ENCODE measurements at places on chromosomes 4 and X. TPM values are rescaled to one million over a fixed set of nuclear protein-coding genes. Genes with fewer than 3 reads are reported as not detected.

The NRK gene
- total RNA-seq: 0.28 TPM

The ABLIM2 gene
- 0.27 TPM for total RNA-seq

The SHISA3 gene
- 3.9 TPM for total RNA-seq

The NPY2R gene
- total RNA-seq: not detected
